ENCODE measurements at places on chromosomes 5 and 9. TPM values are rescaled to one million over a fixed set of nuclear protein-coding genes. Genes with fewer than 3 reads are reported as not detected.

DNA sequence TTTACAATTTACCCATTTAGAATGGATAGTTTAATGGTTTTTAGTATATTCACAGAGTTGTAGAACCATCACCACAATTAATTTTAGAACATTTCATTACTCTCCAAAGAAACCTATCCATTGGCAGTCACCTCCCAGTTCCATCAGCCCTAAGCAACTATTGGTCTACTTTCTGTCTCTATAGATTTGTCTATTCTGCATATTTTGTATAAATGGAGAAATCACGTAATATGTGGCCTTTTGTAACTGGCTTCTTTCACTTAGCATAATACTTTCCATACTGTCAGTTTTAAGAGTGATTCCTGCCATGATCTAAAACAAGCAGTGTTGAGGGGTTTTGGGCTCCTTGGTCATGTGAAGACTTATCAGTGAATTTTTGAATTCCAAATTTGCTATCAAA, 12.7 kb downstream of the OCLN start:
- DNase-seq = no peak

DNA sequence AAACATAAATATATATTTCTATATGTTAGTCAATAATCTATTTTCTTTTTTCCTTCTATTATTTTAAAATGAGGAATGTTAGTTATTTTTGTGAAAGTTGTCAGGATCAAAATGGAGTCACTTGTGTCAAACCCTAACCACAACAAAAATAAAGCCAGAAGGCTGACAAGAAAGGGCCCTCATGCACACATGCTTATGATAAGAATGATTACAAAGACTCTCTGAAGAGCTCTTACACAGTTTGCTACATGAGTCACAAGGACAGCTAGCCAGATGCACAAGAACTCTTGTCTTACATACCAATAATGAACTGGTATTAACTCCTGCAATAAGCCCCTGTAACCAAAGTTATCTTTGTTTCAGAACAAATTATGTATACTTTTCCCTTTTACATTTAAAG, 64.7 kb downstream of the GGTA1 start:
- DNase-seq = no peak

GRCh38 chr5:67451640-67452279, 255.2 kb upstream of the CD180 start:
- DNase-seq = no peak

DNA sequence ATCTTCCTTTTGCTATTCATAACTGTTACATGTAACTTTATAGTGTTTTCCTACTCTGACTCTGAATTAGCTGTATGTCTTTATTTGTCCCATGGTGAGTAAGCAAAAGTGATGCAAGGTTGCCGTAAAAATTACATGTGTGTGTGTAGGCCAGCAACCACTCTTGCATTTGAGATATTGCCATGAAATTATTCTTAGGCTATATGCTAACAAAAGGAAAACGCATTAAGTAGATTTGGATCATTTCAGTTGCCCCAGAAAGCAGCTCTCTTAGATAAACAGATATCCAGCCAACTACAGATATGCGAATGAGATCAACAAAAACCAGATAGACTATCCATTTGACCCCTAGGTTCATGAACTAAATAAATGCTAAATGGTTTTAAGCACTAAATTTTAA, 73.6 kb downstream of the CYLC2 start:
- DNase-seq = no peak

DNA sequence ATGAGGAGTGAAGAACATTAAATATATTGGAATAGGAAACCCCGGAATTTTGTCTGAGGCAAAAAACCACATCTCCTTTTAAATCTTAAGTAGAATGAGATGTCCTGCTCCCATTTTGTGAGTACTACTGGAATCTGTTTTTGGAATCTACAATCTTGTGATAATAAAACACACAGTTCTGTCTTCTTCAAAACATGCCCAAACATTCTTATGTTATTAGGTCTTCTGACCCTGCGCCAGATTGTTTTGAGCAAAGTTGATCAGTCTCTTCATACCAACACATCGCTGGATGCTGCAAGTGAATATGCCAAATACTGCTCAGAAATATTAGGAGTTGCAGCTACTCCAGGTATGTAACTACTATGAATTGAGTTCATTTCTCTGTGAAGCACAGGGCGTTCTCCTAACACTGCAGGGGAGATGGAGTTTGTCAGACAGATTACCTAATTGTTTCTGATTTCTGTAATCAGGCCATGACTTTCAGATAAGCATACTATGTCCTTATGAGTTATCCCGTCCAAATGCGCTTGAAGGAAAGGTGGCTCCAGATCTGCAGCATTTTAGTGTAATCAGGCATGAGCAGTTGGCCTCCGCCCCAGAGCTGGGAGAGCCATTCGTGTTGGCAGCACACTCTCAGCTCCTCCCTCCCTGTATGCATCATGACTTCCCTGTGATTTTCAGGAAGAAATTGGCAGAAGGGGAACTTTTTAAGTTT, 88.0 kb downstream of the NLN start:
- DNase-seq = no peak

DNA sequence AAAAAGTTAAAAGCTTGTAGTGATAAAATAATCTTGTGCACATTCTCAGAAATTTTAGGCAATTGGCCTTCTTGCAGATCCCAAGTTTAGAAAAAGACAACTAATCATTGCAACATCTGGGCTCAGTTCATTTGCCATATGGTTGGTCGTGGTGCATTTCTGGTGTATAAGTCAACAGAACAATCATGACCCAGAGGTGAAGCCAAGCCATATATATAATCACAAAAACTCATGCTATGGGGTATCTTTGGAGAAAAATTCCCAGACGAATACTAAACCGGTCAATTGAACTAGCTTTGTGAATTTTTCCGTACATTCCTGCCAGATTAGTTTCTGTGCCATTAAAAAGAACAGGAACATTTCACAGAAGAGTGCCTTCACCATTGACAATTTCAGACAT, 50.3 kb downstream of the FYB1 start:
- no peak for DNase-seq

DNA sequence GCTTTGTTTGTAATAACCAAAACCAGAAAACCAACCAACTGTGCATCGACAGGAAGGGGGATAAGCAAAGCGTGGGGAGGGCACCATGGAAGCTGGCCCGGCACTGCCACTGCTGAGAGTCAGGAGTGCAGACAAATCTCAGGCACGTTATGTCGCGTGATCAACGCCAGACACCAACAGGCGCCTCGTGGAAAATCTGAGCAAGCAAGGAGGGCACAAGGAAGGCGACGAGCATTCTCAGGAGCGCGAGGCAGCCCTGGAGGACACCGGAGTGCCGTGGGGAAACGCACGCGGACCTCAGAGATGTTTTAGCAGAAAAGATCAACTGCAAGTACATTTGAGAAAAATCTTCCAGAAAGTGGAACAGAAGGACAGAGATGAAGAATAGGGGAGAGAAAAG, 15.1 kb upstream of the NSMF start:
- no peak for DNase-seq

GRCh38 chr5:133147815-133148567, 96.2 kb downstream of the HSPA4 start:
- no peak for DNase-seq

DNA sequence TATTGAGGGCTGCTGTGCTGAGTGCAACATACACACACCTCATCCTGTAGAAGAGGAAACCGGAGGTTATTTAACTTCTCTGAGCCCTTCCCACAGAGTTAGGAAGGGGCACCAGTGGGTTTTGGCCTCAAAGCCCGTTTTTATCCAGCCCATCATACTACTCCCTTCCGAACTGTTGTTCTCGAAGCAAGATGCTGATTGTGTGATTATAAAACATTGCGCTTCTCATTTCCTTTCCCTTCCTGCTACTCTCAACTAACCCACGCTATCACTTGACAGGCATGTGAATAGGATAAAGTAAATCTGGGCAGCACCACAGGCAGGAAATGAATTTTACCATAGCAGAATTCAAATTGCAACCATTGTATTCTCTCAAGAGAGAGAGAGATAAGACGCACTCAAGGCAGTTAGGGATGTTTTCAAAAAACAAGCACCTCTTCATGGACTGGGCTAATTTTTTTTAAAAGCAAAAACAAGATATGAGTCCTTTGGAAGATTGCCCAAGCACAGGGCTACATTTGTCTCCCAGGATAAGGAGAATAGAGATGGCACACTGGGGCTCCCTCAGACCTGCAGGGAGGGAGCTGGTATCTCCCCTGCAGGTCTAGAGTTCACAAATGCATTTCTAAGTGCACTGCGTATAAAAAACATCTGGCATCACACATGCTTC, 52.6 kb downstream of the GNA14 start:
- no peak for DNase-seq

GRCh38 chr5:76401801-76402250, 1.3 kb upstream of the IQGAP2 start:
- peak; percentile 34 for DNase-seq

- no peak for DNase-seq
Observed at GRCh38 chr5:164353155-164353554, 847.7 kb downstream of the MAT2B start.

GRCh38 chr9:20985851-20986600, 45.4 kb downstream of the HACD4 start:
- no peak for DNase-seq

GRCh38 chr9:122036988-122037387, 56.1 kb downstream of the TTLL11 start:
- no peak for DNase-seq

GRCh38 chr5:150948539-150948938, 43.8 kb upstream of the ZNF300 start:
- DNase-seq = no peak

DNA sequence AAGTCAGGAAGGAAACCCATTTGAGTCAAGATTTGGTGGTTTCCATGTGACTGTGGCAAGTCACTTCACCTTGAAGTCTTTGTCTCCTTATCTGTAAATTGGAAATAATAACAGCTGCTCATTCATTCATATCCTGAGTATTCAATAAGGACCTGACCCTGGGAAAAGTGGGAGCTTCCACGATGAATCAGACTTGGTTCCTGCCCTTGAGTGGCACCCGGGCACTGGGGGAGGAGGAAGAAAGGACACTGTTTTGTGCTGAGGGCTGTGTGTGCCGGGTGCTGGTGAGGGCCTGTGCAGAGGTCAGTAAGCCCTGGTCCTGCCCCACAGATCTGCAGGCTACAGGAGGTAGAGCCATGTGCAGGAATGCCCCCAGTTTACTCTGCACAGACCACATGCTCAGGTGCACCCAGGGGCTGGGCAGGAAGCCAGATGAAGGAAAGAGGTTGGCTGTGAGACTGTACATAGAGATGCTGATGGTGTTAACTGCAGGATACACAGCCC, 6.8 kb downstream of the NDST1 start:
- DNase-seq = no peak

GRCh38 chr9:81979196-81979595, 9.4 kb upstream of the SPATA31D1 start:
- no peak for DNase-seq

DNA sequence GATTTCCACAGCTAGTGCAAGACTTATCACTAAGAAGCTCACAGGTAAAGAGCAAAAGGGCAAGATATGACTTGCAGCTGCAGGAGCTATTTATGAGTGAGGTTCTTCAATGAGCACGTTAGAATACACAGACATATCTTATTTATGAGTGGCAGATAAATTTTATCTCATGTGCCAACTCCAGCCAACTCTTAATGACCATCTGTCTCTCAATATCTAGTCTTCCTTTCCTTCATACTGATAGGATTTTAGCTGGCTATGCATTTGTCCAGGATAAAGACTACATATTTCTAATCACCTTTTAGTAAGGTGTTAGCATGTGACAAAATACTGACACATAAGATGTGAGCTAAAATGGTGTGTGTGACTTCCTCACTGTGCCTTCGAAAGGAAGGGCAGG, 304.5 kb downstream of the TRPM3 start:
- no peak for DNase-seq

DNA sequence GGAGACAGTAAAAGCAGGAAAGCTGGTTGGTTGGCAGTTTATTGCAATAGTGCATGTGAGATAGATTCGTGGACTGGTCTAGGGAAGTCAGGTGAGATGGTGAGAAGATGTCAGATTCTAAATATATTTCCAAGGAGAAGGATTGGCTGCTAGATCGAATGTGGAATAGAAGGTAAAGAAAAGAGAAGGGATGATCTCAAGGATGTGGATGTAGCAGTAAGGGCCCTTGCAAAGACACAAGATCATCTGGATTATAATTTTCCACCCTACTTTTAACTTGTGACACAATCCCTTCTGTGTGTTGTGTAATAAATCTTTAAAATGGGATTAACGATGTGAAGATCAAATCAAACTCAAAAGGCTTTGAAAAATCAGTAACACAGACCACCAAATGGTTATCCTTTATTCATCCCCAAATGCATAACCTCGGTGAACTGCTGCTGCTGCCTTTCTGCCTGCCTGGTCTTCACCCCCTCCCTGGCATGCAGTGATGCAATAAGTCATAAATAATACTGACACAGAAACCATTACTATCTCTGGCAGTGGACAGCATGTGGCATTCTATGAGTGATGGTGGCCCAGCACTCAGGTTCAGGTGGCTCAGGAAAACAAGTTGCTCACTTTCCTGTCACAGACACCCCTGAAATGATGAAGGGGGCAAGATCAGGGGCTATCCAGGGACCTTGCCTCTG, 178.4 kb downstream of the FAM114A2 start:
- no peak for DNase-seq

DNA sequence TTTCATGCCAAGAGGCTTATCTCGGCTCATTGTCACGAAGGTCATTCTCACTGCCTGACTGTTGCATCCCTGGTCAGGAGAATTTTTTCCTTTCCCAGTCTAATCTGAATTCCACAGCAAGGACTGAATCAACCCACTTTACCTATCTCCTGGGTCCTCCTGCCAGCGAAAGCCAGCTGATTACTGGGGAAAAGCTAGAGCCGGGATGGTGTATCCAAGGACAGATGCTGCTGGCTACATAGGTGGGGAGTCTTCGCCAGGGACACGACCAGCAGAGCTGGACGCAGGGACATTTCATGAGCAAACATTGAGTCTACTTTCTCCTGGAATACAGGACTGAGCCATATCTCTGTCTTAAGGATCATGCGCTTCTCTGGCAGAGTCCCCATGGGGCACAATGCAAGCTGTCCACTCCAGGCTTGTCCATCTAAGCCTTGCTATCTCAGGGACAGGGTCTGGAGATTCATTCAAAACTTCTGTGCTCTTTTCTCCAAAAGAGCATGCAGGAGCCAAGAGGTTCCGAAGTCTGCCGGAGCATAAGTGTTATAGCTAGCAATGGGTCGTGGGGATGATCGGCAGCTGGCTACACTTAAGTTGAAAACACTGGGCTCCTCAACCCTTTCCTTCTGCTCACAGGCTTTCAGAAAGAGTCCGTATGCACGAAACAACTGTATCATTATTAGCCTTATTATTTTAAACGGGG, 6.5 kb upstream of the HAND1 start:
- no peak for DNase-seq

RC3H2 gene
- 40.3 TPM for total RNA-seq

PPP3R2 gene
- not detected for total RNA-seq

SLC23A1 gene
- 1.5 TPM for total RNA-seq

AQP3 gene
- 31.4 TPM for total RNA-seq

PCDHA12 gene
- not detected for total RNA-seq

HAND1 gene
- total RNA-seq = not detected

PDCD1LG2 gene
- 0.55 TPM for total RNA-seq

OR4F3 gene
- not detected for total RNA-seq

C5 gene
- 2.3 TPM for total RNA-seq

CFAP77 gene
- total RNA-seq = not detected

IFNA2 gene
- not detected for total RNA-seq

GPR151 gene
- not detected for total RNA-seq

PCDHA13 gene
- not detected for total RNA-seq

STPG3 gene
- not detected for total RNA-seq

All from activated CD8-positive, alpha-beta T cell treated with anti-CD3 and anti-CD28 coated beads, Interleukin-2, amount 10 ng/mL, durations not matched to agents 7 days and 5 days (primary cell).